Central memory CD4-positive, alpha-beta T cell (primary cell): ENCODE measurements at places on chromosomes 3 and 15.

DNA sequence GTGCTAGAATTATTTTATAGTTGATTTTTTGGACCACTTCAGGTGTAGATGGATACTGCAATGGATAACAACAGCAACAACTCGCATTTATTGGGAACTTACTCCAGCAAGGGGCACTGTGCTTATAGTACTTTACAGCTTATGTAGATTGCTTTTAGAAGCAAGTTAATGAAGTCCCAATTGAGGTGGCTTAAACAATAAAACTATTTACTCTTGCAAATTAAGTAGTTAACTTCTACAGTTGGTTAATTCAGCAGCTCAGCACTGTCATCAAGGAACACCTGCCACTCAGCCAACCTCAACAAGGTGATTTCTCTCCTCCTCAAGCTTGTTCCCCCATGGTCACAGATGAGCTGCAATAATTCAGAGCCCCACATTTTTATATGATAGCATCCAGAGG is 124.1 kb downstream of the RASA2 start:
- no peak for DNase-seq

GRCh38 chr3:81778678-81779182 is 17.3 kb upstream of the GBE1 start:
- no peak for DNase-seq

DNA sequence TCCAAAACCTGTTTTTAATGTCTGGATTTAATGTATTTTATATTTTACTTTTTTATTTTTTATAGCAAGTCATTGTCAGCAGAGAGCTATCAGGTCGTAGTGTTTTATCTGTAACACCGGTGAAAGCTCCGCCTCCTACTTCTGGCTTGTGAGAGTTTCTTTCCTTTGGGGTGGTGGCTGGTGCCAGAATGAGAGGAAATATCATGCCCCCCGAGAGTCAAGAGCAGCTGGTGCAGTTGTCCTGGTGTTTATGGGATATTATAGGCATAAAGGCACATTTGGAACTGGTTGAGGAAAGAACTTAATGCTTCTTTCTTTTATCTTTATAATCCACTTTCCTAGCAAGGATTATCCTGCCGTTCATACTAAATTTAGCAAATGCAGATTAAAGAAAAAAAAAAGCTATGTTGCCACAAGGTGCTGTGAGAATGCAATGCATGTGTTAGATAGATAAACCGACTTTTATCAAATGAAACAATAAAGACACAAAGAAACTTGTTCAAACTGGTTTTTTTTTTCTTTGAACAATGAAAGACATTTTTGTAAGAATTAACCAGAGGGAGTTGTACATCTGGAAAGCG is 260.1 kb upstream of the PLSCR5 start:
- DNase-seq = no peak

- no peak for DNase-seq
Measured at GRCh38 chr3:139533781-139534454, 5.6 kb downstream of the RBP1 start.

GRCh38 chr3:168071591-168072322 is 24.0 kb downstream of the GOLIM4 start:
- DNase-seq = no peak

DNA sequence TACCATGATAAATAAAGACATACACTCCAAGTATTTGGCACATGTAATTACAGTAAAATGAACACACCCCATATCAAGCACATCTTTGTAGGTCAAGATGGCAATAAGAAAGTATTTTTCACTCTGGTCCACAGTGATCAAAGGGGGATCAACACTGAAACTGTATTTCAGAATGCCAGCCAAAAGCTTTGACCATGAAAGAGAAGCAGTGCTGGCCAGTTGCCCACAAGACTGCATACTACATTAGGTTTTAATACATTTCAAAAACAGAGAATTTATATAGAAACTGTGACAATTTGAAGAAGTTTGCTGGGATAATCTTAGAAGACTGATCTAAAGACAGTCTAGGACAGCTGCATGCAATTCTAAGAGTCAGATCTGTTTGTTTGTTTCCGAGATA is 1035.3 kb downstream of the FHIT start:
- DNase-seq = no peak

GRCh38 chr3:101193957-101194356 is 126.4 kb downstream of the IMPG2 start:
- no peak for DNase-seq

- DNase-seq = no peak
Measured at GRCh38 chr15:41281236-41281635, 50.2 kb downstream of the CHP1 start.

- no peak for DNase-seq
Measured at GRCh38 chr3:160001148-160001760, 12.6 kb downstream of the IL12A start.

GRCh38 chr3:112302150-112302830 is 8.3 kb upstream of the SLC9C1 start:
- no peak for DNase-seq

GRCh38 chr15:47741907-47742306 is 24.6 kb downstream of the SEMA6D start:
- no peak for DNase-seq

- no peak for DNase-seq
Measured at GRCh38 chr3:121436074-121436473, 109.7 kb downstream of the POLQ start.

DNA sequence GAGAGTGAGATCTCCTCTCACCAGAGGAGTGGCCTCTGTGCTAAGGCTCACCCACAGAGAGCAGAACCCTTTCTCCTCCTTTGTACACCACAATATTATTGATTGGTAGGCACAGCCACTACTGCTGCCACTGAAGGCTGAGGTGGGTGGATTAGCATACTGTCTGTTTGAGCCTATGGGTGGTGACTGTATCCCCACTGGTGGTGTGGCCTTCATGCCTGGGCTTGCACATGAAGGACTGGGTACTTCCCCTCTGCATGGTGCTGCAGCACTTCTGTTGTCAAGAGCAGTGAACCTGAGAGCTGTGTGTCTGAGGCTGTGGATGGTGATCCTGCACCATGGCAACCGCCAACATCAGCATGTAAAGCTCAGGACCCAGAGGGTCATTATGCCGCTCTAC is 35.7 kb upstream of the NECTIN3 start:
- DNase-seq = no peak

GRCh38 chr3:54691289-54691771 is 236.5 kb downstream of the LRTM1 start:
- no peak for DNase-seq

DNA sequence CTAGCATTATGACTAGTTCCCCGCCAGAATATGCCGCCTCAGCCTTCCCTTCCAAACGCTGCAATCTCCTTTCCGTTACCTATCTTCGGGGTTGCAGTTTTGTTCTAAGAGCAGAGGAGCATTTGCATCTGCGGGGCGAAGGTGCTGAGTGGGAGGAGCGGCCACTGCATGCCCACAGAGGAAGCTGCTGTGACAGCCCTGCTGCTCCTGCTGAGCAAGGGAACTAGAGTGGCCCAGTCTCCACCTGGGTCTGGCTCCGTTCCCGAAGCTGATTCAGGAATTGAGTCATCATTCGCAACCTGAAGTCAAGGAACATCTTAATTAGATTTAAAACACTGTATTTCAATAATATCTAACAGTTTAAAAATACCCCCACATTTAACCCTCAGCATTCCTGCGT is 98.2 kb upstream of the TJP1 start:
- DNase-seq = no peak

DNA sequence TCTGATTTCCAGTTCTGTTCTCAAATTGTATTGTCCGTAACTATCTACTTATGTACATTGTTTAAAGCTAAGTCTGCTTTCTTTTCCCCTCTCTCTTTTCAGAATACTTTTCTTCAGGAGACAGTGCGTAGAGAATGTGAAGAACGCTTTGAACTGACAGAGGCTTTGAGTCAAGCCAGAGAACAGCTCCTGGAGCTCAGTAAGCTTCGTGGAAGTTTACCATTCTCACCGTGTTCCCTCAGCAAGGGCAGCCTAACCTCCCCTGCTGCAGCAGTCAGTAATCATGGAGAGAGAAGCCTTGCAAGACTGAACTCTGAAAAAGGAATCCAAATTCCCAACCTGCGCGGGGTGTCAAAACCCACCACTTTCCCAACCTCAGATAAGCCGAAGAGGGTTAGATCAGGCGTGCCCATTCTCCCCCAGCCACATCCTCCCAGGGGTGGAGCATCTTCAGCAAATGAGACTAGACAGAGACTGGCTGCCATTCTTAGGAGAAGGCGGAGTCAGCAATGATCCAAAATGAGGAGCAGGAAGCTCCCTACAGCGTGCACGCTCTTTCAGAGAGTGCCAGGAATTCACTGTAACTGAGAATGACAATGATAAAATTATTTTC is 114.6 kb downstream of the CCNL1 start:
- no peak for DNase-seq

GRCh38 chr3:62758296-62759066 is 116.7 kb downstream of the CADPS start:
- no peak for DNase-seq

DNA sequence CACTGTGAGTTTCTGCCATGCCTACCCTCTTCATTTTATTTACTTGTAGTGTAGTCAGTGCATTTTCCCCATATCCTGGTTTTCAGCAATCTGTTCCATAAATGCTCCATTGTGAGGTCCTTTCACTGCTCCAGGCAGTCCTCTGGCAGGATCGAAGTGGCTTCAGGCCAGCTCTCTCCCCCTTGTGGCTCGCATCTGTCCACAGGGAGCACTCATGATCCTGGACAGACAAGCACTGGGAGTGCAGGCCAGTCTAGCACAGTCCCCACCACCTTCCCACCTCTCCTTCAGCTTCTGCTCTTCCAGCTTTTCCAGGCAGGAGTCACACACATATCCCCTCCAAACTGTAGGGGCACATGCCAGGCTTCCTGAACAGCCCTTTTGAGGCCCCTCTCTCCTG is 173.6 kb downstream of the PPM1L start:
- DNase-seq = no peak

- DNase-seq = no peak
Measured at GRCh38 chr15:101483462-101483861, 6.0 kb downstream of the PCSK6 start.

- DNase-seq = no peak
Measured at GRCh38 chr15:52360229-52361203, 64.9 kb upstream of the MYO5C start.

DNA sequence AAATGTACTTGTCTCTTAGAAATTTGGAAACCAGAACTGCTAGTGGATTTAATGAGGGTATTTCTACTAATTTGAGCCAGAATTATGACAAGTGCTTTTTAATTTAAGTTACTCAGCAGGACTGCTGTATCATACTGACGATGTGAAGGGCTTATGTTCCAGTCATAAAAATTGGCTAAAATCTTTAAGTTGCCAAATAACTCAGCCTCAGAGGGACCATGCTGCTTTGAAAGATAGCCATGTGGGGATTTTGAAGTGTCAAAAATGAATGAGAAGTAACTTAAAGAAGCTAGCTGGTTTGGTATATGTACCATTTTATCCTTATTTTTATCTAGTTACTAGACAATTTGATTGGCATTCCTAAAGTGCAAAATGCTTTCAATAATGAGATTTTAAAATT is 545.0 kb downstream of the DIPK2A start:
- DNase-seq = no peak

- no peak for DNase-seq
Measured at GRCh38 chr15:82297546-82297945, 34.9 kb downstream of the SAXO2 start.

GRCh38 chr15:43105077-43105736 is 631 bp downstream of the UBR1 start:
- DNase-seq = no peak

DNA sequence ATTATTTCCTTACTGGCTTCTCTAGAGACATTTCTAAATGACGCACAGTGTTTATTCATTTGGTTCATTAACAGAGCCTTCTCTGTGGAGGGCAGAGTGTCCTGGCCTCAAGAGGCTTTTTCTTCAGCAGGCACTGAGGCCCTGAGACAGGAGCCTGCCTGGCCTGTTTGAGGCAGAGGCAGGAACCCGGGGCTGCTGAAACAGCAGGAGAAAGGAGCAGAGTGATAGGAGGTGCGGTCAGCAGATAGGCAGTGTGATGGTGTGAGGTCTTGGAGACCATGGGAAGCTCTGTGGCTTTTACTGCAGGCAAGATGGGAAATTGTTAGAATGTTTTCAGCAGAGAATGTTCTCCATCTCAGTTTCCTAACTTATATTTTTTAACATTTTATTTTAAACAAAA is 358.2 kb downstream of the FEZF2 start:
- no peak for DNase-seq

DNA sequence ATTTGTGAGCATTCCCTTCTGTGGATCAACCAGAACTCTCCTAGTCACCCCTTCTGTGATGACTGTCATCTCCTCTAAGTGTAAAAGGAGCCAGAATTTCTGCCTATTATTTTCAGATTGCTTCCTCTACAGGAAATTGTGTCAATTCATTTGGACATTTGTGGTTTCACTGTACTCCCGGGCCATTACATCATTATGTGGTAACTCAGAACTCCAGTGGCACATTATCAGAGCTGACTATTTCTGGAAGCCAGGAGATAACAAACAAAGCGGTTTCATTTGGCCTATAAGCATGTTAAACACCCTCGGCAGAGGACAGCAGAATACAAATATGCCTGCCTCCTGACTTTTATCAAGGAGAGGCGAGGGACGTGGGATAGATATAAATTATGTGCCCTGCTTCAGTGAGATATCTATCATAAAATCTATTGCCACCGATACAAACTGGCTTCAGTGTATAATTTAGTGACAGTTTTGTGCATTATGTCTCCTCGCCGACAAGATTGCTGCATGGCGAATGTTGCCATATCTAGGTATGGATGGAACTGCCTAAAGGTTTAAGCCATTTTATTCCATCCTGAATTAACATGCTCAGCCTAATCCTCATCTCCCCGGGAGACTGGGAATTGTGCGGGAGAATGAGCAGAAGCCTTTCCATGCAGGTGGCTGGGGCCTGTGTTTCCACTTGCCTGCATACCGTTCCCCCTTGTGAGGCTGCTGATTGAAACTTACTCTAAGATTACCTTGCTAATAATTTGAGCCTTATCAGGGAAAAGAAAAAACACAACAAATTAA is 193.4 kb upstream of the SEMA6D start:
- DNase-seq = no peak

DNA sequence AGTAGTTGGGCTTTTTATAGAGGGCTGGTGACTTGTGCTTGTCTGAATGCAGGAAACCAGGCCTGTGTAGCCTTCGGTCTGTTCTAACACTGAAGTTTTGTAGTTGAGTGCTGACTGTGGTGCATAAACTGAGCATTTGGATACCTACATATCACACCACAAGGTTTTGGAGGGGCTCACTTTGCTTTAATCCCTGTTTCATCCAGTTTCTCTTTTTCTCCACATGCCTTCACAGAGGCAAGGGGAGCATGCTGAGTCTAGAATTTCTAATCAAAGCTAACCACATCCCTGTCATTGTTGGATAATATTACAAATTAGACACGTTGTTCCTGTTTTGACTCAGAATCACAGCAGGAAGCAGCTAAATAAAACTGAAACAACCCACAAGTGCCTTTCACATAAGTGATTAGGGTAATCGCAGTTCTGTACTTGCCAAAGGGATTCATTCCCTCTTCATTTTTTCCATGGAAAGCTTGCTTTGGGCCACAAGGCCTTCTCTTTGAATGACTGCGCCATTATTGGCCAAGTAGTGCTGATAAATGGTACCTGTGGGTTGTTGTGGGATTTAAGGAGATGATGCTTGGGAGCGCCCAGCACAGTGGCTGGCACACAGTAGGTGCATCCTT is 48.9 kb downstream of the TGFBR2 start:
- peak; percentile 80 for DNase-seq
